ENCODE measurements at places on chromosomes 5 and 9.

- DNase-seq, result no peak
Observed at GRCh38 chr5:15864536-15865215, 314.9 kb downstream of the MARCHF11 start.

GRCh38 chr9:38765101-38765500, 45.2 kb upstream of the FAM240B start:
- DNase-seq, result no peak

GRCh38 chr5:76471406-76471805, 68.3 kb downstream of the IQGAP2 start:
- no peak for DNase-seq

- no peak for DNase-seq
Observed at GRCh38 chr9:35163413-35163812, 1.6 kb downstream of the UNC13B start.

DNA sequence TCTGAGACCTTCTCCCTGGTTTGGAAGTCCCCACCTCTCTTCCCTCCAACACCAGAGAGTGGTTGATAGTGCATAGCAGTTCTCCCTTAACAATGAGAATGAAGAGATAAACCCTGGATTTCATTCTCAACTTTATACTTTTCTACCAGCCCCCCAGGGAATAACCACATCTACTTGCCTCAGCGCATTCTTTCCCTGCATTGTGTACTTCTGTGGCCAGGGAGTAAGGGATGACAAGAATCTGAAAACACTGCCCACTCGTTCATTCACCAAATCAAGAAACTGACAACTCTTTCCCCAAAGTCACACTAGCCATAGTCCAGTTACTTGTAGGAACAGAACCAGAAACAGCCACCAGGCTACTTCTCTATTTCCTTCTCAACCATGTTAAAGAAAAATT, 46.0 kb upstream of the SPIN1 start:
- no peak for DNase-seq

Data from stimulated activated CD4-positive, alpha-beta T cell treated with anti-CD3 and anti-CD28 coated beads, Interleukin-4, amount 100 ng/mL, for 1 hour (primary cell).